ENCODE measurements at places on chromosomes 11 and 22.

DNA sequence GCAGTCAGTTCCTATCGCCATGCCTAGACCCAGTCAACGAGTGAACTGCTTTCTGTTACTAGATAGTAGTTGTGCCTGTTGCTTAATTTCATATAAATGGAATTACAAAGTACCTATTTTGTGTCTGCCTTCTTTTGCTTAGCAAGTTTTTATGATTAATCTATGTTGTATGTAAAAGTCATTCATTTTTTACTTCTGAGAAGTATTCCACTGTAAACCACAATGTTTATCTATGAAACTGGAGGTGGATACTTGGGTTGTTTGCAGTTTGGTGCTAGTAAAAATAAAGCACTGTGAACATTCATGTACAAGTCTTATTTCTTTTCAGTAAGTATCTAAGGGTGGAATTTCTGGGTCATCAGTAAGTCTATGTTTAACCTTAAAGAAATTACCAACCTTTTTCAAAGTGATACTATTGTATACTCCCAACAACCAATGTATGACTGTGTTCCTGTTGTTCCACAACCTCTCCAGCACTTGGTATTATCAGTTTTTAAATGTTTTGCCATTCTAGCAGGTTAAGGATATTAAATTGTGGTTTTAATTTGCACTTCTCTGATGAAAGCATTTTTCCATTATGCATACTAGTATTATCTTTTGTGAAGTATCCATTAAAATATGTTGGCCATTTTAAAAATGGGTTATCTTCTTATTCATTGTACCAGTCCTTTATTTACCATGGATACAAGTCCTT is 68.2 kb downstream of the DNAJC24 start:
- DNase-seq: no peak

GRCh38 chr11:110374921-110375320 is 54.8 kb upstream of the FDX1 start:
- DNase-seq: no peak

GRCh38 chr11:128361451-128362020 is 225.8 kb downstream of the ETS1 start:
- no peak for DNase-seq

- DNase-seq: peak; percentile 3
Measured at GRCh38 chr11:123654566-123655081, at the start of gene SCN3B. SCN3B (minus strand) TSS chr11:123654624; CDS start chr11:123653801, 823 bp downstream.

DNA sequence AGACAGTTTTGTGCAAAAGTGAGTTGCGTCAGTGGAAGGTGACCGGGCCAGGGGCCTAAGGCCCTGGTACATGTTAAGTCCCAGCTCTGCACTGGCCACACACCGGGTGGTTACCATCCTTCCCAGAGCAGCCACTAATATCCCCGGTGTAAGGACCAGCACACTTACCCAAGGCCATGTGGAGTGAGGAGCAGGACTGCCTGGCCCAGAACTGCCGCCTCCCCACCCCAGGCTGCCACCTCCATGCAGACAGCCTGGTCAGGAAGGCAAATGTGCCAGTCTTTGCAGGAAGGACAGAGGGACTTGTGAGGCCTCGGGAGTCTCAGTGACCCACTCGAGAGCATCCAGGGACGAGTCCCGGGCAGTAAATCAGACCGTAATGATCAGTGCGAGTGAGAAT is 102.9 kb downstream of the MORC2 start:
- no peak for DNase-seq

Data from glomerular endothelial cell (primary cell).